ENCODE measurements at places on chromosomes 5 and 9. TPM values are rescaled to one million over a fixed set of nuclear protein-coding genes. Genes with fewer than 3 reads are reported as not detected.

Gene CAMK4
- total RNA-seq, result 8.2 TPM

Gene C9orf153
- 0.66 TPM for total RNA-seq

Gene LCN2
- not detected for total RNA-seq

Gene TSSK1B
- total RNA-seq, result not detected

Gene OCLN
- total RNA-seq, result 18.2 TPM

Gene AGXT2
- not detected for total RNA-seq

Gene FBXW11
- total RNA-seq, result 44.7 TPM

Measured in endothelial cell of umbilical vein (primary cell).